Osteoblast (primary cell): ENCODE measurements at places on chromosomes 2 and 18. TPM values are rescaled to one million over a fixed set of nuclear protein-coding genes. Genes with fewer than 3 reads are reported as not detected.

DNA sequence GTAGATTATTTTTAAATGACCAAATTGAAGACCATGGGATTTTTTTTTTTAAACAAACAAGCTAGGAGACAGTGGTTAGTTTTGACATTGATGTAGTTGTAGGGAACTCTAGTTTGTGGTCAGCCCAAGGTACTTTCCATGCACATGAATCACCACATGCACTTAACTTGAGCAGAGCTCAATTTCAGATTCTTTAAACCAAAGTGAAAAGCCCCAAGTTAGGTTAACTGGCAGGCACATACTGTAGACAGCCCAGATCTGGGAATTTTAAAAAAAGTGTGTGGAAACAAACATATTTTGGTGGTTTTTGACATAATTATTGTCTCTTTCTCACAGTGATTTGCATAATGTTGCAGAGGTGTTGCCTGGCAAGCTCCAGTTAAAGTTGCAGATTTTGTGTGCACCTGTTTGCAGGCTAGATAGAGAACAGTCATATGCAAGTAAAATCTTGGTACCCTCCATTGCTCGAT is 88.4 kb downstream of the BCL2L11 start:
- H3K4me3 ChIP-seq = no peak overlapping the region
- no peaks in the 10 kb centered on the region for H3K27me3 ChIP-seq
- H3K36me3 ChIP-seq = no peaks in the 10 kb centered on the region
- H3K4me1 ChIP-seq = peaks cover 8% of the 10 kb centered on the region

- DNase-seq = peak; percentile 81
- no peaks in the 10 kb centered on the region for H3K36me3 ChIP-seq
- H3K27ac ChIP-seq = peak overlapping the region; percentile 96
Measured at GRCh38 chr18:12882453-12883371, 1.3 kb downstream of the PTPN2 start.

DNA sequence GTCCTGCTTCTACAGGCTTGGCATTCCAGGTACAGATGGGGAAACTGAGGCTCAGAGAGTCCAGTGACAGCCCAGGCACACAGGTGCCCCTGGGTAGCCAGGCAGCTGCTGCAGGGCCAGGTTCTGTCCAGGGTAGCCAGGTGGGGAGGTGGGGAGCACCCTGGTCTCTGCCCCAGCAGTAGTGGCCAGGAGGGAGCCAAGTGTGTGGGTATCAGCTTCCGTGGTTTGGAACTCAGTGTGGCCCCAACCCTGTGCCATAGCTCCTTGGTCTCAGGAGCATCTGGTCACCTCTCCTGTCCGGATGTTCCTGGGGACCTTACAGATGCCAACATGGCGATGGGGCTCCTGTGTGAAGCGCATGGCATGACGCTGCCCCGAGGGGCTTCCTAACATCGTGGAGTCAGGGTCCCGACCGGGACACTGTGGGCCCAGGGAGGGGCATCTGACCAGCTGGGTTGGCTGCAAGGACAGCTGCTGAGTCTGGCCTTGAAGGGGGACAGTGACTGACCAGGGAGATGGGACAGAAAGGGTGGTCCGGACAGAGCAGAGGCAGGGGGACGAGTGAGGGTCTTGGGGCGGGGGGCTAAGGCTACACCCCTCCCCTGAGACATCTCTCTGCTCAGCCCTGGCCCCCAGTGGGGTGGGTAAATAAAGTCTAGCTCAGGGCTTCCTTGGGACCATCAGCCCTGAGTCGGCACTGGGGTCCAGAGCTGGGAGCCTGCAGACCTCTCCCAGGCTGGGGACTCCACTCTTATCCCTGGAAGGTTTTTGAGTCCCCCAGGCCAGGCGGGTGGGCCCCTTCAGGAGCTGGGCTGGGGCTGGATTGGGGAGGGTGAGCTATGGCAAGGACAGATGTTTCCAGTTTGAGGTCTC is 76.0 kb upstream of the SMAD7 start:
- no peaks in the 10 kb centered on the region for H3K27me3 ChIP-seq
- DNase-seq = no peak
- no peaks in the 10 kb centered on the region for H3K36me3 ChIP-seq
- H3K4me1 ChIP-seq = no peaks in the 10 kb centered on the region
- no peak overlapping the region for H3K27ac ChIP-seq

Gene METTL8
- 20.9 and 23.9 TPM in 2 replicates for total RNA-seq

- no peak for DNase-seq
- no peak overlapping the region for H3K4me3 ChIP-seq
- H3K27ac ChIP-seq = no peak overlapping the region
- H3K27me3 ChIP-seq = no peaks in the 10 kb centered on the region
- H3K4me1 ChIP-seq = peaks cover 7% of the 10 kb centered on the region
Measured at GRCh38 chr2:15155959-15156574, 405.1 kb downstream of the NBAS start.

Gene IL36G
- not detected in 2 replicates for total RNA-seq

Gene RBM44
- 0.59 and 0.72 TPM in 2 replicates for total RNA-seq

GRCh38 chr2:147773479-147773878 is 71.3 kb upstream of the ACVR2A start:
- no peaks in the 10 kb centered on the region for H3K36me3 ChIP-seq
- no peaks in the 10 kb centered on the region for H3K27me3 ChIP-seq
- H3K27ac ChIP-seq = no peak overlapping the region
- no peak overlapping the region for H3K4me3 ChIP-seq
- H3K4me1 ChIP-seq = no peaks in the 10 kb centered on the region

GRCh38 chr18:79507076-79507545 is 111.4 kb downstream of the NFATC1 start:
- peak overlapping the region; percentile 75 for H3K27ac ChIP-seq
- peaks cover 19% of the 10 kb centered on the region for H3K4me1 ChIP-seq
- peak; percentile 96 for DNase-seq
- peak overlapping the region; percentile 71 for H3K4me3 ChIP-seq
- no peaks in the 10 kb centered on the region for H3K27me3 ChIP-seq
- H3K36me3 ChIP-seq = no peaks in the 10 kb centered on the region

GRCh38 chr18:7388741-7389140 is 157.9 kb downstream of the LRRC30 start:
- no peaks in the 10 kb centered on the region for H3K4me1 ChIP-seq
- no peaks in the 10 kb centered on the region for H3K36me3 ChIP-seq
- no peak overlapping the region for H3K4me3 ChIP-seq
- no peaks in the 10 kb centered on the region for H3K27me3 ChIP-seq

DNA sequence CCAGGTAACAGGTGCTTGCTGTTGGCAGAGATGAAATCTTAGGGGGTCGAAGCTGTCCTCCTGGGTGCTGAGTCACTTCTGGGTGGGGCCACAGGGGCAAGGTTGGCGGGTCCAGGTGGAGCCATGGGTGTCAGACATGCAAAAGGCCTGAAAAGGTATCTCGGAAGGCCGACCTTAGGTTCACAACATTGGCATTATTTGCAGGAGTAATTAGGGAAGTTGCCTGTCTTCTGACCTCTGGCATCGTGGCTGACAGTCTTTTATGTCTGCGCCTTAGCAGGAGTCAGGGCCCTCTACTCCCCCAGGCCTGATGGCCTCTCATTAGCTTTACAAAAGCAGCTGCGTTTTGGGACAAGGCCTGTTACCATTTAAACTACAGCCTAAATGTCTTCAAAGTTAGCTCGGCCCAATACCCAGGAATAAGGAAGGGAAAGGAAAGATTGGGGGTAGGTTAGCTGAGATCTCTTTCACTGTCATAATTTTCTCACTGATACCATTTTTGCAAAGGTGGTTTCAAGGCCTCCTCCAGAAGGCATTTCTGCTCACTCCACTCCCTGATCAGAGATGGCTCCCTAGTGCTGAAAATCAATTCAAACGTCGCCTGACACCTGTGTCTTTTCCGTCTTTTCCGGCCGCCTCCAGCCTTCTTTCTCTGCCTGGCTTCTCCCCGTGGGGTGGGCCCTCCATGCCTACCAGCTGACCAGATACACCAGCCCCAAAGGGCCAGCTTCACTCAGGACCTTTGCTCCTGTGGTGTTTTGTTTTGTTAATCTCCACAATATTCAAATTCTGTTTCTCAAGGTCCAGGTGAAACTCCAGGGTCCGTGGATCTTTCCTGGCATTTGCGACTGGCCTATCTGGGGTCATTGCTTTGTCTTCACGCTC is 90.8 kb downstream of the RHOB start:
- no peaks in the 10 kb centered on the region for H3K4me1 ChIP-seq
- no peaks in the 10 kb centered on the region for H3K36me3 ChIP-seq
- DNase-seq = no peak
- H3K27ac ChIP-seq = no peak overlapping the region

GRCh38 chr18:74378179-74378682 is 62.6 kb downstream of the C18orf63 start:
- no peak overlapping the region for H3K4me3 ChIP-seq
- peaks cover 9% of the 10 kb centered on the region for H3K4me1 ChIP-seq
- peak; percentile 85 for DNase-seq
- H3K36me3 ChIP-seq = no peaks in the 10 kb centered on the region

DNA sequence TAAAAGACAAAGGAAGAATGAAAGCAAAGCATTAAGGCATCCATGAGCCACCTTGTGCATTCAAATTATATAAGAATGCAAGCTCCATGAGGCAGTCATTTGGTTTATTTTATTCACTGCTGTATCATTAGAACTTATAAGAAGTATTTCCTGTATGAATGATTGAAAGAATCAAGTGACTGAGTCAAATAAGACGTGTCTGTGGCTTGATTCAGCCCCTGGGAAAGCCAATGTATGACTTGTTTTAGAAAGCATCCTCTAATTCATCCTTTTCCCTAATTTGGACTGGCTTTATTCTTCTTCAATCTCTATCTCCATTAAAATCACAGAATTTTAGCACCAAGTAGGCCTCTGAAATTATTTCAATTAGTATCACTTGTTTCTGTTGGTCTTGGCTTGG is 461.1 kb downstream of the LPIN1 start:
- DNase-seq = no peak
- no peak overlapping the region for H3K4me3 ChIP-seq
- no peaks in the 10 kb centered on the region for H3K27me3 ChIP-seq
- H3K36me3 ChIP-seq = no peaks in the 10 kb centered on the region

DNA sequence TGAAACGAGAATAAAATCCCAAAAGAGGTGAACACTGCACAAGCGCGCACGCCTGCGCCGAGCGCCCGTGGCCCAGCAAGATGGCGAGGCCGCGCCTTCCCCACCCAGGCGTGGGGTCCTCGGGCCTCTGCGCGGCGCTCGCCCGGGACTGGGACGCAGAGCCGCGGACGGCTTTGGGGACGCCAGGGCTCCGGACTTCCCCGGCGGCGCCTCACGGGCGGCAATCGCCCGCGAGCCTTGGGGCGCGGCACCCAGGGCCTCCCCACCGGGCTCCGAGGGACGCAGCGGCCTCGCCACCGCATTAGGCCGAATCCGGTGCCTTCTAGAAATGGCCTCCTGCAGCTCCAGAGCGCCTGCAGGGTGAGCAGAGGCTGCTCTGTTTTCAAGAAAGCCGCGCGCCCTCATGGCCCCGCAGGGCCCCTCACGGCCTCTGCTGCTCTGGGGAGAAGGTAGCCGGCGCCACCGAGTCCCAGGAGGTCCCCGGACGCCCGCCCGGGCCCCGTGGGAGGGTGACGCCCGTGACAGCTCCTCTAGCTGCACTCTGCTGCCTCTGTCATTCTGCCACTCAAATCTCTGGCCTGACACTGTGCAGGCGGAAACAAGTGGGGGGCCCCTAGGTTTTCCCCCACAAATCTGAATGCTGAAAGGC is 35.9 kb upstream of the POMC start:
- no peaks in the 10 kb centered on the region for H3K36me3 ChIP-seq
- H3K4me1 ChIP-seq = no peaks in the 10 kb centered on the region
- H3K4me3 ChIP-seq = peak overlapping the region; percentile 50
- peak; percentile 58 for DNase-seq

Gene FBXO15
- total RNA-seq = 0.29 and 0.36 TPM in 2 replicates

GRCh38 chr2:47401789-47402554 is 984 bp upstream of the MSH2 start:
- peak overlapping the region; percentile 86 for H3K4me3 ChIP-seq
- H3K27me3 ChIP-seq = no peaks in the 10 kb centered on the region
- peaks cover 13% of the 10 kb centered on the region for H3K4me1 ChIP-seq
